ENCODE measurements at places on chromosomes 16 and 17. TPM values are rescaled to one million over a fixed set of nuclear protein-coding genes. Genes with fewer than 3 reads are reported as not detected.

GRCh38 chr17:82812058-82812457, 27.8 kb downstream of the ZNF750 start:
- DNase-seq = no peak

DNA sequence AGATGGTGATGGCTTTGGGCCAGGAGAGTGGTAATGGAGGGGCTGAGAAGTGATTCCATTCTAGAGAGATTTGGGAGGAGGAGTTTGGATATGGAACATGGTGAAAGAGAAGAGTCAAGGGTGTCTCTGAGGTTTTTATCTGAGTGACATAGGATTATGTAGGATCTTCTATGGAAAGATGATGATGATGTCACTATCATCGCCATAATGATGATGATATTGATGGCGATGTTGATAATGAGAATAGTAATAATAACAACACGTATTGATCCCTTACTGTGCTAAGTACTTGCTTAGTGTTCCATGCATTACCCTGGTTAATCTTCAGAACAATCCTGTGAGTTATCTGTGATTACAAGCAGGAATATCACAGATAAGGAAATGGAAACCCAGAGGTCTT, 16.6 kb downstream of the PDILT start:
- no peak for DNase-seq

GRCh38 chr16:89312194-89312593, 94.7 kb downstream of the ZNF778 start:
- DNase-seq = no peak

DNA sequence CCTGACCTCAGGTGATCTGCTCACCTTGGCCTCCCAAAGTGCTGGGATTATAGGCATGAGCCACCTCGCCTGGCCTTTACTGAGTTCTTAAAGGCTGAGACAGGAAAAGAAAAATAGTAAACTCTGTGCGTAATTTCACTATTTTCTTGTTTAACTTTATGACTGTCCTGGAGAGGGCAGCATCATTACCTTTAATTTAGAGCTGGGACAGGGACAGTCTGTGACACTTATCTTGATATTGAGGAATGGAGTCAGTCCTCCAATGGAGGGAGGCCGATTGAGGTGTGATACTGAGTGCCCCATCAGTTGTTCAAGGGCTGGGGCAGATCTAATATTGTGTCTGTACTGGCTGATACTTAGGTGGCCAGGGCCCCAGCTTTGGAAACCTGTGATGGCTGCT, 21.5 kb upstream of the SPN start:
- DNase-seq = no peak

DNA sequence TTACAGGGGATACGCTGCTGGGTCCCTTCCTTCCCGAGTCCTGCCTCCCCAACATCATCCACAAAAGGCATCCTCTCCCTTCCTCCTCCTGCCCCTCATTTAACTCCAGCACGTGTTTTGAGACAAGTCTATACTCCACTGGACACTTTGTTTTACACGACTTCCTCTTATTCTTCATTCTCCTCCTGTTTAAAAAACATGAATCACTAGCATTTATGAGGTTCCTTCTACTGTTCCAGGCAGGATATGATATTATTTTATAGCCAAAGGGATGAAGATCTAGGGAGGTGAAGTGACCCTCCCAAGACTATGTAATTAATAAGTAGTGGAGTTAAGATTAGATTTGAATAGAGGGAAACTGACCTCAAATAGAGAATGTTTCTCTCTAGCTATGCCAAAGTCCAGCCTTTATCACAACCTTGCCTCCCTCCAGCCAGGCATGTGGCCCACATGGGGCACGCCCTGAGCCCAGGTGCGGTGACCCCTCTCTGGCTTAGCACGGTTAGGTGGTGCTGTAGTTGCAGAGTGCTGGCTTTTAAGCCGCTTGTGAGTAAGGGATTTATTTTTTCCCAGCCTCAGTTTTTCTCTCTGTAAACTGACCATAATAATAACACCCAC, 1.3 kb upstream of the HSD17B2 start:
- no peak for DNase-seq

The RASL10B gene
- total RNA-seq = 14.7 TPM

The PRRT2 gene
- total RNA-seq = 7.9 TPM
